ENCODE measurements at places on chromosomes 5 and 9.

GRCh38 chr5:125970631-125971307 lies 452.4 kb upstream of the GRAMD2B start:
- DNase-seq = no peak

GRCh38 chr9:93325307-93326035 lies 126.0 kb upstream of the FAM120A start:
- no peak for DNase-seq

GRCh38 chr5:80090884-80091166 lies 55.7 kb downstream of the THBS4 start:
- no peak for DNase-seq

GRCh38 chr5:33905381-33905780 lies 13.6 kb upstream of the ADAMTS12 start:
- no peak for DNase-seq

- DNase-seq = no peak
These were observed 78.1 kb downstream of the EDIL3 start for GRCh38 chr5:84306601-84307000.

GRCh38 chr5:14298126-14298847 lies 155.1 kb downstream of the TRIO start:
- no peak for DNase-seq

GRCh38 chr5:152104211-152104610 lies 179.6 kb upstream of the GLRA1 start:
- no peak for DNase-seq

DNA sequence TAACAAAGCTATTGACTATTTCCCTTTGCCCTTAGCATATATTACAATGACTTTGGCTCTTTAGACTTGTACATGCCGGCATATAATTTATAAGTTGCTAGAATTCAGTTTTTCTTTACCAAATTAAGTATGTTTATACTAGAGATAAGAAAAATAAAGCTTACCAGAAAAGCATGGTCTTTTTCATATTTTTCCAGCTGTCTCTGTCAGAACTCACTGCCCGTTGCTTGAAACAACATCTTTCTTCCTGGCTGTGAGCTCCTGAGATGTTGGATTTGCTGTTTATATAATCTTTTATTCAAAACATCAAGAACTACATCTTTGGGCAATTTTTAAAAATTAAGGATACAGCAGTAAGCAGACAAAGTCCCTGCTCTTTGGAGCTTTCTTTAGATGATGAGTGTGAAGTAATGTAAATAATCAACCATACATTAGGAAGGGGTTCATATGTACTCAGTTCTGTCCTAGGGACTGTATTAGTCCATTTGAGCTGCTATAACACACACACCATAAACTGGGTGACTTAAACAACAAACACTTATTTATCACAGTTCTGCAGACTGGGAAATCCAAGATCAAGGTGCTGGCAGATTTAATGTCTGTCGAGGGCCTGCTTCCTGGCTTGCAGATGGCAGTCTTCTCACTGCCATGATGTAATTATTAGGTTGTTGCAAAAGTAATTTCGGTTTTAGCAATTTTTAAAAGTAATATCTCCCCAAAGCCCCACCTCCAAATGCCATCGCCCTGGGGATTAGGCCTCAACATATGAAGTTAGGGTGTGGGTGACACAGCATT lies 45.4 kb upstream of the RANBP3L start:
- no peak for DNase-seq

GRCh38 chr5:63240063-63240755 lies 661.6 kb downstream of the LRRC70 start:
- no peak for DNase-seq

DNA sequence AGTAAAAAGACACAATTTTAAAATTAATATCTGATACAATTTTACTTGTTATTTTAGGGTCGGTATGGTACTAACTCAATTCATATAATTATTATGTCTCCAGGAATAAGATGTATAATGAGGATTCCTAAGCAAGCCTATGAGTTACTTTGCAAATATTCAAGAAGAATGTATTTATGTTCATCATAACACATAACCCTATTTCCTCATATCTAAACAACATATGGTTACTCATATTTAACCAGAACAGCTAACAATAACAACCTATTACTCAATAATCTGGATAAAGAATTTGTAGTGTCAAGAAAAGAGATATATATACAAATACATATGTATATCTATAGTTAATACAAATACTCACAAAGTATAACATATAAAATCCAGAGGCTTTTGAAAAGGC lies 285.9 kb downstream of the ARL15 start:
- no peak for DNase-seq

DNA sequence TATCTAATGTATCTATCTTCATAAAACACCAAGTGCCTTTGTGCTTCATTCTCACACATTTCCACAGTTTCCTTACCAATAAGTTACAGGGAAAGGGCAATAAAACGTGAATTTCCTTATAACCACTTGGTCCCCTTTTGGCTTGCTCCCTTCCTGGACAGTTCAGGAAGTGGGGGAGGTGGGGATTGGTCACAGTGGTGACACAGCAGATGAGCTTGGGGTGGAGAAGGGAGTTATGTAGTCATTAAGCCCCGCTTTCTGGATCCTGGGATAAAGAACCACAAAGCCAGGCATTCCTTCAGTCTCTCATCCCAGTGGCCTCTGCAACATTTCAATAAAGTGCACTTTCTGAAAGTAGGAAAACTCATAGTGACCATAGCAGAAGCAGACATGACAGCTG lies 47.1 kb upstream of the FYB1 start:
- no peak for DNase-seq

DNA sequence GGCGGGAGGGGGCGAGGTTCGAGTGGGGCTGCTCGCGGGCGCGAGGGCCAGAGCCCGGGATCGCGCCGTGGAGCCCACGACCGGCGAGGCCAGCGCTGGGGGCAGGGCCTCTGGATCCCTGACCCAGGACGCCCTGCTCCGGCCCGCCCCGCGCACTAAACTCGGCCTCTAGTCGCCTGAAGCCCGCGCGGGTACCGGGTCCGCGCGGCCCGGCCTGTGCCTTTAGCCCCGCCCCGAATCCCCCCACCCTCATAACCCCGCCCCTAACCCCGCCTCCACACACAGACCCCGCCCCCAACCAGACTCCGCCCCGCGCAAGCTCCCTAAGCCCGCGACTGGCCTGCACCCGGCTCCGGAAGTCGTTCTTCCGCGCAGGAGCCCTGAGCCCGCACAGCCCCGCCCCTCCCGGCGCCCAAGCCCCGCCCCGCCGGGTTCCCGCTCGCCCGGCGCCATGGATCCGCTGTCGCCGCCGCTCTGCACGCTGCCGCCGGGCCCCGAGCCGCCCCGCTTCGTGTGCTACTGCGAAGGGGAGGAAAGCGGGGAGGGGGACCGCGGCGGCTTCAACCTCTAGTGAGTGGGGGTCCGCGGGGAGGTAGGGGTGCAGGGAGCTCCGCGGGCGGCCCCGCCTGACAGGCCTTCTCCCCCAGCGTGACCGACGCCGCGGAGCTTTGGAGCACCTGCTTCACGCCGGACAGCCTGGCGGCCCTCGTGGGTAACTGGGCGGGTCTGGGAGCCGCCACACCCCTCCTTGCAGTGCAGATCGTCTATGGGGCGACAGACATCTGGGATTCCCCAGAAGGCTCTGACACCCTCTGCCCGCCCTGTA lies at the start of gene PAXX:
PAXX (plus strand) TSS at position 430 of the 826 bp plus-strand sequence; CDS start at position 452, 22 bp downstream.
- DNase-seq = peak; percentile 93

DNA sequence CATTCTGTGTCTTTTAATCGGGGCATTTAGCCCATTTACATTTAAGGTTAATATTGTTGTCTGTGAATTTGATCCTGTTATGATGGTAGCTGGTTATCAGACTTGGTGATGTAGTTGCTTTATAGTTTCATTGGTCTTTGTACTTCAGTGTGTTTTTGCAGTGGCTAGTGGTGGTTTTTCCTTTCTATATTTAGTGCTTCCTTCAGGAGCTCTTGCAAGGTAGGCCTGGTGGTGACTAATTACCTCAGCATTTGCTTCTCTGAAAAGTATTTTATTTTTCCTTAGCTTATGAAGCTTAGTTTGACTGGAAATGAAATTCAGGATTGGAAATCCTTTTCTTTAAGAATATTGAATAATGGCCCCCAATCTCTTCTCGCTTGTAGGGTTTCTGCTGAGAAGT lies 156.9 kb downstream of the CNTLN start:
- DNase-seq = no peak

DNA sequence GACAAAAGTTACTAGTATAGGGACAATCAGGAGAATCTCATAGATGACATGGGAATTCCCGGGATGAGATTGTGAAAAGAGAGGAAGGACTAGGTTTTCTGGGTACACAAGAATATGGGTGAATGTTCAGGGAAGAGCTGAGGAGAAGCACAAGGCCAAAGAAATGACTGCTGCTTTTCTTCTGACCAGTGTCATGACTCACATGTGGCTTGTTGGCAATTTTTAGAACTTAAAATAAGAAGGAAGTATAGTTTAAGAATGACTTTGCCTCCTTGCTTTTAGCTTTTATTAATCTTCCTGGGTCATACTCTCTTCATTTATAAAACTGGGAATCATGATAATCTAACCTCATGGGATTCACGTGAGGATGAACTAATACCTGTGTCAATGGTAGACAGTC lies 652.4 kb upstream of the MEF2C start:
- DNase-seq = no peak

DNA sequence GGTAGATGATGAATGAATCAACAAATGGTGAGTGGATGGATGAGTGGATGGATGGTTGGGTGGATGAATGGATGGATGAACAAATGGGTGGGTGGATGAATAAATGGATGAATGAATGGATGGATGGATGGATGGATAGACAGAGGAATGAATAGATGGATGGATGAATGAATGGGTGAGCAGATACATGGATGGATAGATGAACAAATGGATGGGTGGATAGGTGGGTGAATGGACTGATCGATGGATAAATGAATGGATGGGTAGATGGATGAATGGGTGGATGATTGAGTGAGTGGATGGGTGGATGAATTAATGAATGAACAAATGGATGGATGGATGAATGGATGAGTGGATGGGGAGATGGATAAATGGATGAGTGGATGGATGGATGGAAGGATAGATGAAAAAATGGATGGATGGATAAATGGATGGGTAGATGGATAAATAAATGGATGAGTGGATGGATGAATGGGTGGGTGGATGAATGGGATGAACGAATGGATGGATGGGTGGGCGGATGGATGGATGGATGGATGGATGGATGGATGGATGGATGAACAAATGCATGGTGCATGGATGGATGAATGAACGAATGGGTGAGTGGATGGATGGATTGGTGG lies 85.7 kb downstream of the PHF2 start:
- no peak for DNase-seq
